ENCODE measurements at places on chromosomes 16 and 17.

DNA sequence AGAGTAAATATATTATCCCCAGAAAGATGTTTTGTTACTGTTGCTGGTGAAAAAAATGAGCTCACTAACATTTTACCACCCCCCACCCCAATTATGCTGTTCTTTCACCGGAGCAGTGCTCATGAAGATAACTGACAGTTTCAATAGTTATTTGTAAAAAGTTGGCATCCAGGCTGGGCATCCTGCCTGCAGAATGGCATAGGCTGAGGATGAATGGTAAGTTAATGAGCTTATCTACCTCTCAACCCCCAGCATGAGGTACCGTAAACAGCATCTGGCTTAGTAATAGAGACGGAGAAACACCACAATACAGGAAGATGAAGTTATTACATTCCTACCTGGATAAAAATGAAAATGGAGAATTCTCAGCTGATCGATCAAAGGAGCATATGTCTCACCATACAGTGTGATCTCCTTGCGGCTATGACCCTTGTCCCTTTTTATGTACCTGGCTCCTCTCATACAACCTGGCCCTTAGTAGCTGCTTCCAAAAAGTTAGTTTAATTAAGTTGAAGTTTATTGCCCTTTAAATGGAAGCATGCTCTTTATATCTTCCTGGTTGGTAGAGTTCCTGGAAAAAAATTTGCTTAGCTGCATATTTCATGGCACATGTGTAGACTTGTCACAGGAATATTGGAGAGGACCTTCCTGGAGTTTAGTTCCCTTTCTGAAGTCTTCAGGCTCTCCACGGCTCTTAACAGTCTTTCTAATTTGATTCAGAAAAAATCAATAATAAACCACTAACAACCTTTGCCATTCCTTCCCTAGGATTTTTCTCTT, 61.2 kb upstream of the MPHOSPH6 start:
- no peak for DNase-seq

- DNase-seq, result no peak
These were observed 44.1 kb downstream of the COG7 start for GRCh38 chr16:23408823-23409298.

- DNase-seq, result peak; percentile 6
These were observed 75.9 kb upstream of the RNU2-1 start for GRCh38 chr17:43309505-43310332.

GRCh38 chr16:51464996-51465395, 313.9 kb upstream of the SALL1 start:
- no peak for DNase-seq

- DNase-seq, result no peak
These were observed 3.9 kb downstream of the NFATC3 start for GRCh38 chr16:68089067-68089466.

- no peak for DNase-seq
These were observed 144.5 kb downstream of the CDH11 start for GRCh38 chr16:64977206-64977920.

DNA sequence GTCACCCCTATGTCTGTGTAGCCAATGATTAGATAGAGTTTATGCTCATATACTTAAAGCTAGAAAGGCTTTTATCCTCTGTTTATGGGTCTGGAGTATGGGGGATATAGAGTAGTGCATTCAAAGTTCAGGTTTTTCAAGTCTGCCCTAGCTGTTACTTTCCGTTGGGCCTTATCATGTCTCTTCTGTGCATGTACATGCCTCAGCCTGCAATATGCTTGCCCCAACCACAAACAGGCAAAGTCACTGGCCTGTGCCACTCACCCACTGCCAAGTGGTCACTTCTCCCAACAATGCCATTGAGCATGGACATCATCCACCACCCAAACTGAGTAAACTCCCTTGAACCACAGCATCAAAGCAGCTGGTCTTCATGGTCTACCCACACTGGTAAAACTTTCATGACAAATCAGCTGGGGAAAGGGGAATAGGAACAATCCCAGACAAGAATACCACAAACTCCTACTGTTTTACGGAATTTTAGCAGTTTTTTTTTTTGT, 70.3 kb upstream of the C17orf78 start:
- DNase-seq, result no peak

- no peak for DNase-seq
These were observed 19.9 kb upstream of the PHKG2 start for GRCh38 chr16:30728321-30728720.

DNA sequence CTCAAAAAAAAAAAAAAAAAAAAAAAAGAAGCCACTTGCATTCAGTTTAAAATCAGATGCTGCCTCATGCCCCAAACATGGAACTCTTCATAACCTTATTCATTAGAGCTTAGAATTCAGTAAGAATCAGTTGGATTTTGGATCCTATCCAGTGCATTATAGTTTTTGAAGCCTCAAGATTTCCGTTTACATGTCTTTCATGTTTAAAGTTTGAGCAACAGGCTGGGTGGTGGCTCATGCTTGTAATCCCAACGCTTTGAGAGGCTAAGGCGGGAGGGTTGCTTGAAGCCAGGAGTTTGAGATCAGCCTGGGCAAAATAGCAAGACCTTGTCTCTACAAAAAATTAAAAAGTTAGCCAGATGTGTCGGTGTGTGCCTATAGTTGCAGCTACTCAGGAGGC, 55.0 kb downstream of the SNTB2 start:
- no peak for DNase-seq
